Stimulated activated CD8-positive, alpha-beta memory T cell treated with anti-CD3 and anti-CD28 coated beads, Interleukin-7, amount 100 ng/mL, for 4 hours (primary cell): ENCODE measurements at places on chromosomes 12 and 14.

DNA sequence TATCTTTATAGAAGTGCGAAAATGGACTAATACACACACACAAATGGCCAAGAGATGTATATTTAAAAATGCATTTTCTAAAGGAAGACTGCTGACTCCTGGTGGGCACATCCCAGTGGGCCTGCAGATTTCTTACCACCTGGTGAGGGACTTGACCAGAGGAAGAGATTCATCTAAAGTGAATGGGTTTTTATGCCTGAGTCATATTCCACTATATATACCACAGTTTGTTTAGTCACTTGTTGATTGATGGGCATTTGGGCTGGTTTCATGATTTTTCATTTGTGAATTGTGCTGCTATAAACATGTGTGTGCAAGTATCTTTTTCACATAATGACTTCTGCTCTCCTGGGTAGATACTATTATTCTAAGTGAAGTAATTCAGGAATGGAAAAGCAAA lies 277.3 kb downstream of the SLC16A7 start:
- no peak for DNase-seq

DNA sequence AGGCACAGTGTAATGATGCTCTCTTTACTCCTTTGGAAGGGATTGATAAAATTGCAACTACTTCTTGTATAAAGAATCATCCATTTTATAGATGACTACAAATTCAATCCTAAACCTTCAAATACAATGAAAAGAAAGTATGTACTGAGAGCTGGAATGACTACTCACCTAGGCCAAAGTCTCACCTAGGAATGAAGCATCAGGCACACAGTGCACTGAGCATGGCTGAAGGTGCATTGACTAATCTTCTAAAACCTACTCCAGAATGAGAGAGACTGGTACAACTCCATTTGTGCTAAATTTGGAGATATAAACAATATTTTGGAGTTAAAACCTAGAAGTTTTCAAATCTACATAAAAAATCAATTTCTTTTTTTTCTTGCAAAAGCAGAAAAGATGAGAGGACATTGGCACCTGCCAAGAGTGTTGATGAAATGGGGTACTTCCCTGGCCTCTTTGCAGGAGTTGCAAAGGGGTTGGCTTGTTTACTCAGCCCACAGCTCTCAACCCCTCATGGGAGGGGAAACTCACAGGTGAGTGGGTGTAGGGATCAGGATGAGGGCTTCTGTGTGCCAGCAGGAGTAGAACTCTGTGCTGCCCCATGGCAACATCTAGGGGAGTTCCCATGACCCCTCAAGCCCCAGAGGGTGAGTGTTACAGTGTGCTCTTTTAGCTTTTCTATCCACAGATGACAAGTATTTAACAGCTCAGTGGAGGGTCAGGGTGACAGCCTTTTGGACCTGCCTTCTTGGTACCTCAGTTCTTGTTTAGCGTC lies 31.3 kb downstream of the CLECL1 start:
- DNase-seq: no peak

- DNase-seq: no peak
Observed at GRCh38 chr12:2013527-2014223, 9.4 kb upstream of the DCP1B start.

- DNase-seq: no peak
Observed at GRCh38 chr12:27338473-27338872, 5.8 kb downstream of the BMAL2 start.

GRCh38 chr12:108419949-108420348 lies 80.8 kb upstream of the CMKLR1 start:
- DNase-seq: no peak

DNA sequence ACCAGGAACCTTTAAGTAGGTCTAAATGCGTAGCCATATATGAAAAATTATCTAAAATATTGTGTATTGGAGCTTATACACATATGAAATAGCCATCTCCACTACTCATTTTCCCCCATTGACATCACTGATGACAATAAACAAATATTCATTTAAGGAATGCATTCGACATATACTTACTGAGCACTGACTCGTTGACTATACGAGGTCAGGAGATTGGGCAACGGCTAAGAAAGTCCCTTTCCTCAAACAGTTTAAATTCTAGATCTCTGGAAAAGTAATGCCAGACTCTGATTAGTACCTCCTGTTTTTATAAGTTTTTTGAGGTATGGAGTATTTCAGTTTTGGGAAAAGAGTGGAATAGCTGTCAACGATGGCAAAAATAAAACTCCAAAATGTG lies 139.4 kb upstream of the DIO2 start:
- no peak for DNase-seq

DNA sequence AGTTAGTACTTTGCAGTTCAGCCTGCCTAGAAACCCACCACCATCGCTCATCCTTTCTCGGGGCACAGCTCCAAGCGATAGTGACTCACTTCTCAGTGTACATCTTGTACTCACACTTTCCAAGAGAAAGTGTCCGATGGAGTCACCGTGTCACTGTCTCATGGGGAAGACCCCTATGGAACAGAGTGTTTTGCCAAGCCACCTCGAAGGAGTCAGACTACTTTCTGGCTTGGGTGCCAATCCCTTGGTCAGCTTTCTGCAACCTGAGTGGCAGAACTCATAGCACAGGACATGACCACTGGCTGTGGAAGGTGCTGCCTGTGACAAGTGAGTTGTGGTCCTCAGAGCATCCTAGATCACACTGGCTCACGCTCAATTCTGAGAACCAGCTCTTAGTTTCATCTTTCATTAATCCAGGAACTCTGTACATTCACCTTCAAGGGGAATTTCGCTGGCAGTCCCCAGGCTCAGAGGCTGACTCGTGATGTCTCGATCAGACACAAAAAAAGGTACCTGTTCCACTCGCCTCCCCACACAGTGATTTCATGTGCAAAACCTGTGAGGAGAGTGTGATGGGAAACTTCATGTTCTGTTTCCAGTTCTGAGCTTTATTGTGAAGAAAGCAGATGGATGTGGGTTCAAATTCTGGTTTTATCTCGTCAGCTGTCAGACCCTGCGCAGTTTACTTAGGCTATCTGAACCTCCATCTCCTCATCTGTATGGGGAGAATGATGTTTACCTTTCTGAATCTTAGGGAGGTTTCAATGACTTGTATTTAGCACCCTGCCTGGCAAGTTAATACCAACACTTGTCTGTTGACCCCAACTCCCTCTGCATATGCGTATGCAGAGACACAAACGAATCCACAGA lies 127.3 kb upstream of the CCND2 start:
- DNase-seq: peak; percentile 43

DNA sequence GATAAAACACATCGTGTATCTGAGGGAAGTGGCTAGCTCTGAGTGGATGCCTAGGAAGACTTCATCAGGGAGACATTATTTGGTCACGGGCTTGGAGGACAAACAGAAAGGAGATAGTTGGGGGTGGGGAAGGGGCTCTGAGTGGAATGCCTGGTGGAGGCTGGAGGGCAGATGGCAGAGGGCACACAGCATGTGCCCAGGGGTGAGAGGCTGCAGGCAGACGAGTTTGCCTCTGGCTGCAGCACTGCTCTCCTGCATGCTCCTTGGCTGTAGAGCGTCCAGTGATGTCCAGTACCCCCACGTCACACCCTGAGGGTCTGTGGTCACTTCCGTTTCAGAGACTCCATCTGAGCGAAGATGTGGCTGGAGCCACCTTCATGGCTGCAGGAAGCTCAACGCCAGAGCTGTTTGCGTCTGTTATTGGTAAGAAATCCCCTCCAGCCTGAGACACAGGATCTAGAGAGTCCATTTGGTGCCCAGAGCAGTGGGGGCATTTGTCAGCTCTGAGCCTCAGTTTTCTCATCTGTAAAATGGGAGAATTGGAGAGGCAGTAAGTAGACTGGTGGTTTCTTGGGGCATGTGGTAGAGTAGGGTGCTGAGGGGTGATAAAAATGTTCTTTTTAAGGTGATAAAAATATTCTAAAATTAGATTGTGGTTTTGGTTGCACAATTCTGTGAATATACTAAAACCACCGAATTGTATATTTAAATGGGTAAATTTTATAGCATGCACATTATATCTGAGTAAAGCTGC lies 71.7 kb upstream of the RIN3 start:
- no peak for DNase-seq

DNA sequence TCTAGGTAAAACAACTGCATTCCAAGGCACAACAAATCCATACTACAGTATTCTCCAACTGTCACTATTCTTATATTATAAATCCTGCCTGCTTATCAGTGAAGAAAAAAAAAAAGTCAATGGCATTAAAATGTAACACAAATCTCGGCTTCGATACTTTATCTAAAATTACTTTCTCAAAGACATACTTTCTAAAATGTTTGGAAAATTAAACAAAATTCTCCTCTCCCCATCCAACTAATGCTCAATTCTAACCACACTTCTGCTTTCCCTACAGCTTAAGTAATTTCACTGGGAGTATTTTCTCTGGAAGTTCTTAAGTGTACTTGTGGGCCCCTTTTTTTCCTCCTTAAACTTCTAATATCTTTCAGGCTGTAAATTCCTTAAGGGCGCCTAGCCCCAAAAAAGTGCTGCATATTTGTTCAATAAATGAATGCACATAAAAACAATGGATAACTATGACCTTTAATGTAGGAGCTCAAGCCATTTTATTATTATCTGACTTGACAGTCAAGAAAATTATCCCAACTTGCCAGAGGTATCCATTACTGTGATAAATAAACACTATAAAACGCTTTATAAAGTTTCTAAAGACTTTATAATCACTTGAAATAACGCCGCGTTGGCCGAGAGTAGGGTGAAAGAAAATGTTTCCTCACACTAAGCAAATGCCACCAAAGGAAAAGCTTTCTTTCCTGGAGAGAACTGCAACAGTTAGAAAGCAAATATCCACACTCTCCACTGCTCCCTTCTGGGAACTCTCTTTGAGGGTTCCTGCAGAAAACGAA lies 977 bp downstream of the HEATR5A start:
- DNase-seq: no peak

DNA sequence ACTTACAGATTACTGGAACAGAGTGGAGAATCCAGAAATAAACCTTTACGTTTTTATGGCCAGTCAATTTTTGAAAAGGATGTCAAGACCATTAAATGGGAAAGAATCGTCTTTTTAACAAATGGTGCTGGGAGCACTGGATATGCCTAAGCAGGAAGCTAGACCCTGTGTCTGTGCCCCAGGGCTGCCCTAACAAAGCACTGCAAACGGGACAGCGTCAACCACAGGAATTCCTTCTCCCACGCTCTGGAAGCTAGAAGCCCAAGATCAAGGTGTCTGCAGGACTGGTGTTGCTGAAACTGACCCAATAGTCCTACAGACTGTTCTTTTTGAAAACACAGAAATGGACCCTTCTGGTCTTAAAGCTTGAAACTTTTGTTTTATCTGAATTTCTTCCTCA lies 9.3 kb upstream of the TMEM121 start:
- DNase-seq: no peak

GRCh38 chr12:125222876-125223275 lies 157.6 kb downstream of the AACS start:
- DNase-seq: no peak

DNA sequence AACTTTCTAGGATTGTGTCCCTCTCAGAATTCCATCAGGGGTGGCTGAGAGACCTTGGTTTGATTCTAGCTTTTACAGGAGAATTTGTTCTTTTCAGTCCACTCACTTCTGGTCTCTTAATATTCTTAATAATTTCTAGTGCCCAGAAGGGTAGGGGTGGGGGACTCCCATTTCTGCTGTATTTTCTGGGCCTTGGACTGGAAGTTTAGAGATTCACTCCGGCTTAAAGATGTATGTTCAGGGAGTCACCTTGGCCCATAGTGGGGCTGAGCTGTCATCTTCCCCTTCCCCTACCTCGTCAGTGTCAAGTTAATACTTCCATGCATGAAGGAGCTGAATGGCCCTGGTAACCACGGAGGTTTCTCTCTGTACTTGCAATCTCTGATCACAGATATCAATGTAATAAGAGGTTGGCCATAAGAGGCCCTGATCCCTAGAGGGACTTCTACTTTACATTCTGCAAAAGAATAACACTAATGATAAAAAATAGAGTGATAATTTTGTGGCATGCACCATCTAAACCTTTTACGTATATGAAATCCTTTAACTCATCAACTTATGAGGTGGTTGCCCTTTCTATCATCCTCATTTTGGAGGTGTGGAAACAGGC lies 6.7 kb downstream of the KRT81 start:
- no peak for DNase-seq

DNA sequence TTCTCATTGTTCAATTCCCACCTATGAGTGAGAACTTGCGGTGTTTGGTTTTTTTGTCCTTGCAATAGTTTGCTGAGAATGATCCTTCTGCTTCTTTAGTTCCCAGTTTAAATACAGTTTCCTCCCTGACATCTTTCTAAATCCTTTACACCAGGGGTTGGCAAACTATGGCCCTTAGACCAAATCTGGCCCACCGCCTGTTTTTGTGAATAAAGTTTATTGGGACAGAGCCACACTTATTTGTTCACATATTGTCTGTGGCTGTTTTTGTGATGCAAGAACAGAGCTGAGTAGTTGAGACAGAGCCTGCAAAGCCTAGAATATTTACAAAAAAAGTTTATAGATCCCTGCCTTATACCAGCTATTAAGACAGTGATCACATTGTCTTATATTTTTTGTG lies 53.7 kb downstream of the SERPINA10 start:
- DNase-seq: no peak

DNA sequence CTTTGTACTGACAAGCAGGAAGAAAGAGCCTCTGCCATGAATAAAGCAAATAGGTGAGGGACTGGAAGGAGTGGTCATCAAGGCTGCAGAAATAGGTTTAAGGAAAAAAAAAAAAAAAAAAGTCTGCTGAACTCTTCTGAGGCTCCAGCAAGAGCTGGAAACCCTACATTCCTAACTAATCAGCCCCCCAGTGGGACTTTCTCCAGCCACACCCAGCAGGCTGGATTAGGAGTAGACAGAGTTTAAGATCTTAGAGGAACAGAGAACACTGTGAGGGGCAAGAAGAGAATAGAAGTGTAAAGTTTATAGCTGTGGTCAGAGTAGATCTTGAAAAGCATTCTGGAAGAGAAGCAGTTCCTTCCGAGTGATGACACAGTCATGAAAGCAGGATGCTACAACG lies 66.4 kb downstream of the ATXN2 start:
- DNase-seq: no peak

DNA sequence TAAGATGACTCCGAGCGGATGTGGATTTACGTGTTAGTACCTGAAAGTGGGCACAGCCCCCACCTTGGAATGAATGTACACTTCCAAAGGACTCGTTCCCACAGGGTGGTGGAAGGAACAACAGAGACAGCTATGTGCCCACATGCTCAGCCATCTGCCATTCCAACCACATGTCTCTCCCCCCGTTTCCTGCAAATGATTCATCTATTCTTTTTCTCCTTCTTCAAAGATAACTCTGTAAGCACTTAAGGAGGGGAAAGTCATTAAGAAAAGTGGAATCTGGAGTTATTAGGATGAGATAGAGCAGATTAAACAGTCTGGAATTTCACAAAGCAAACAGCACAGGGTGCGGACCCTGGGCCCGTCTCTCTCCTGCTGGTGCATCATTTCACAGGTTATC lies 18.5 kb upstream of the DUSP6 start:
- DNase-seq: no peak
